IPS DF 19.7 (cell line): ENCODE measurements at places on chromosomes 5 and 9.
A peak's percentile ranks its signal among the peaks of the same experiment; 100 is the strongest.

DNA sequence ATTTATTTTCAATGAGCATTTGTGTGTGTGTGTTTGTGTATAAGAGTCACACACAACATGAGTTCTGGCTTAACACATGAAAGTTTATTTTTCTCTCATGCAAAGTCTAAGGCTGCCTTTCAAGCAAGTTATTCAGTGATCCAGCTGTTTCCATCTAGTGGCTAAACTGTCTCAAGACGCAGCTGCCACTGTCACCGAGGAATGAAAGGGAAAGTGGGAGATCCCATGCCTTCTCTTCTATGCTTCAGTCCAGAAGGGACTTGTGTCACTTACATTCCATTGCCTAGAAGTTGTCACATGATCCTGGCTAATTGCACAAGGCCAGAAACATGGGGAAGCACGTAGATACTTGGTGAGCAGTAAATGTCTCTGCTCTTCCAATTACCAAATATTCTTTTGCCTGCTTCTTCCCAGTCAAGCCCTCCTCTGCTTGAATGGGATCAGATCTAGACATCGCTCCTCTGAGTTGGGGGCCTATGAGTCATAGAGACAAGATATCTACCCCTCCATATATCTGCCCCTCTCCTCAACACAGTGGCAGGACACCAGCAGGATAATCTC, 30.4 kb upstream of the SLIT3 start:
- DNase-seq, result no peak

DNA sequence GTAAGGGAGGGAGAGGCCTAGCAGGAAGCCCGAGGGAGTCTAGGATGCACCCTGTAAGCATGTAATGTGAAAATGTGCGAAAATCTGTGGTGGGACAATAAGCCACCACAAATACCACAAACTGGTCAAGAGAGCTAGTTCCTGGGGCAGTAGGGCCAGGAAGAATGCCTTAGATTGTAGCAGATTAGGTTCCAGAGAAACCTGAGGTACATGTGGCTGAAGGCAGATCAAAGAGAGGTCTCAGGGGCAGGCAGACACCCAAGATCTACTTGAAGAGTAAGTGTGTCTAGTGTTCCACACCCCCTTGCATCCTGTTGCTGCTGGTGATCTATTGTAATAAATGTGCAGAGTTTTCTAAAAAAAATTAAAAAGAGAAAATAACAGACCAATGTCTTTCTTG, 1677.3 kb upstream of the CDH6 start:
- no peak for DNase-seq

GRCh38 chr9:132670457-132671391, at the start of gene GTF3C4:
TSS of gene GTF3C4 (plus strand) at chr9:132670464. CDS start at chr9:132670599, 135 bp downstream.
- DNase-seq, result no peak

GRCh38 chr9:88604836-88605511, 70.0 kb downstream of the NXNL2 start:
- DNase-seq, result no peak

DNA sequence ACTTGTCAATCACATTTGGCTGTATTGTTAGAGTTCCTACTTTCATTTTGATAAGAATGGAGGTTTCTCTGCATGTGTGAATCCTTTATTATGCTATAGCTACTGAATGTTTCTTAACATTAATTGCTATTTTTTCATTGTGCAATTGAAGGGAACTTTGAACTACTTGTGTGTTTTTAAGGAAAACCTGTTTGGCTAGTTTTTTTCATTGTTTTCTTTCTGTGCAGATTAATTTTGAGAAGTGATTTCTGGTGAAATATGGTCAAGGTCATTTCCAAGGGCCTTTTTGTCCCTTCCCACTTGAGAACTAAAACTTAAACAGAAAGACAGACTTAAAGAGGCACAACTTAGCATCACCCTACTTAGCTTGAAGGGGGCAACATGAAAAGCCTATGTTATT, 1309.2 kb upstream of the WWC1 start:
- no peak for DNase-seq

DNA sequence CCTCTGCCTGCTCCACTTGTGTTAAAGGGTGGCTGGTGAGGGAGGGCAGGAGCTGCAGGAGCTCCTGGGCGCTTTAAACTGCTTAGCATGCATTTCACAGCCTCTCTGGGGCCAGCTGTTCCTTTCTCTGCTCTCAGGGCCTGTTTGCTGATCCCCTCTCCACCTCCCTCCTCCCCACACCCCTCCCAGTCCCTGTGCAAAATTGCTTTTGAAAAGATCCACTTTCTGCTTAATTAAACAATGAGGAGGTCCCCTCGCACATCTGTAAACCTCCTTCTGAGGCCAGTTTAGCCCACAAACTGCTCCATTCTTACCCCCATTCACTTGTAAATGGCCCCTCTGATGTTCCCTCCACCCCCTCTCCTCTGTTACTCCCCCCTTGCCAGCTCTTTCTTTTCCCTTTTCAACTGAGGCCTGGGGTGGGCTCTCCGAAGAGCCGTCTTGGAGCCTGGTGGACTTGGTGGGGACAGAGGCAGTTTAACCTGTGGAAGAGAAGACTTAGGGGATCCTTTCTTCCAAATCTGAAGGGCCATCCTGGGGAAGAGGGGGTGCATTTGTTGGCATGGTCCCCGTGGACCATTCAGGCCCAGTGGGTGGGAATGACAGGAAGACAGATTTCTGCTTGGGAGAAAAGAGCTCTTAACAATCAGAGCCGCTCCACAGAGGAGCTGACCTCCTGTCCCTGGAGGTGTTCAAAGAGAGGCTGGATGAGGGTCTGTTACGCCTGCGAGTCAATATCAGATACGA, 12.0 kb downstream of the URM1 start:
- DNase-seq, result peak; percentile 94

DNA sequence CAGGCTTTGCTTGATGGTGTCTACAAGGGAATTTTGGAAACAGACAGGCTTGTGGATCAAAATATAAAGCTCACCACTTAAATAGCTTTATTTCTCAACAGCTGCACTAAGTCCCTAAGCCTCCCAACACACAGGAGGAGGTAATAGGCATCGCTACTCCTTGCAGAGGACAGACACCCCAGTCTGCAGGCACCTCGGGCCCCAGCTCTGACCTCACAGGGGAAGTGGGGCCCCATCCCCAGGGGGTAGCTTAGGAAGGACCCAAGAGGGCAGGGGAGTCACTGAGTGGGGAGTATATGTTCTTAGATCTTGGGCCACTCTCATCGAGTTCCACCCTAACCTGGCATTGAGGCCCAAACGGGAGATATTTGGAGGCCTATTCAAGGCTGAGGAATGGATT, 66.7 kb upstream of the XPA start:
- no peak for DNase-seq

GRCh38 chr9:120387257-120388002, 192.5 kb downstream of the CDK5RAP2 start:
- DNase-seq, result no peak

- no peak for DNase-seq
Observed at GRCh38 chr5:1203968-1204692, 2.7 kb downstream of the SLC6A19 start.

DNA sequence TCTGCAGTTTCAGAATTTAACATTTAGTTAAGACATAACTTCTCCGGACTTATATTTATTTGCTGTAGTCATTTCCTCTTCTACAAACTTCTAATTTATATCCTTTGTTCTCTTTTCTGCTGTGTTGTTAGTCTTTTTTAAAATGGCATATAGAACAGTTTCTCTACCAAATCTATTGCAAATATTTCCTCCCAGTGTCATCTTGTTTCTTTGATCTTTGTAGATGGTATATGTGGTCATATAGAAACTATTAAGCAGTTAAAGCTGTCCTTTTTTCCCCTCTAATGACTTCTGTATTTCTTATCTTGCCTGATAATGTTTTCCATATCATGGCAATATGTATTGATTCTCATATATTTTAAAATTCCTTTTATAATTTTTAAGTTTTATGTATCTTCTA, 264.5 kb downstream of the MCTP1 start:
- no peak for DNase-seq

GRCh38 chr5:97266076-97266475, 83.0 kb upstream of the RIOK2 start:
- DNase-seq, result no peak

DNA sequence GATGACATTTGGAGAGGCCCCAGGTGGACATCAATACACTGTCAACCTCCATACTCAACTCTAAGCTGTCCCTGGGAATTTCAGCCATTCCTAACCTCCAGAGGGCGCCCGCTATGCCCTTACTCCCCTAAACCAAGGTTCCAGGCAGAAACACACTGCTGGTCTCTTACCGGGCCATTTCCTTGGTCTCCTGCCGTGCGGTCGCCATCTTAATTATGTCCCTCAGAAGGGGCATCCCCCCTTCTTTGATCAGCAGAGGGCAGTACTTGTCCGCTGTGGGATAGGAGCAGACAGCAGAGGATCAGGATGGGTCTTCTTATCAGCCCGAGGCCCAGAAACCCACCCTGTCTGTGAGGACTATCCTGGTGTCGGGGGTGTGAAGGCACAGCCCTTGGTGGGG, 9.3 kb upstream of the ZDHHC12 start:
- DNase-seq, result peak; percentile 96

GRCh38 chr5:143056339-143056704, 286.1 kb downstream of the ARHGAP26 start:
- no peak for DNase-seq

GRCh38 chr5:1185629-1186350, 15.6 kb upstream of the SLC6A19 start:
- DNase-seq, result no peak

DNA sequence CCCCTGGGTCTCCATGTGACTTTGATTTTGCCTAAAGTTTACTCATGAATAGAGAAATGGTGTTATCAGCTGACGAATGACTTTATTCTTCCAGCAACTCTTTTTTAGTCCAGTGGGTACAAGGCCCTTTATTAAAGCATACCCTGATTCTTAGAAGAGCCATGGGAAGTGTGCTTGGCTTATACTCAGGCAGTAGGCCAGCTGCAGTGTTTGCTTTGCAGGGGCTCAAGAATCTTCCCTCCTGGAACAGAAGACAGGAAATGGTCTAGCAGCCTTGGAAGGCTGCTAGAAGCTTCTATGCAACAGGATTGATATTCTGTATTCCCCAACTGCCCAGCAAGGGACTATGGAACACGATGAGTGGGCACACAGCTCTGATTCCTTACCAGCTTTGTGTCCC, 73.4 kb upstream of the PLPP6 start:
- no peak for DNase-seq

- peak; percentile 3 for DNase-seq
Observed at GRCh38 chr5:36552651-36553393, 53.6 kb upstream of the SLC1A3 start.

GRCh38 chr5:62007457-62007856, 298.5 kb upstream of the KIF2A start:
- DNase-seq, result no peak

DNA sequence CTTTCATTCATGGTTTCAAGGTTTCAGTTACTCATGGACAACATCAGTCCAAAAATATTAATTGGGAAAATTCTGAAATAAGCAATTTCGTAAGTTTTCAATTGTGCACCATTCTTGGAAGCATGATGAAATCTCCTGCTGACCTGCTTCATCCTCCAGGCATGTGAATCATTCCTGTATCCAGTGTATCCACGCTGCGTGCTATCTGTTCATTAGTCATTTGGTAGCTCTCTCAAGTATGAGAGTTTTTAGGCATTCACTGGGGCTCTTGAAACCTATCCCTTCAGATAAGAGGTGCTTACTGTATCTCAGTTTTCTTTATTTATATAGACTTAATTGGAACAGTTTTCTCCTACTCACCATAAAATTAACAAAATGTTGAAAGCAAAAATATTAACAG, 293.0 kb downstream of the CDH12 start:
- no peak for DNase-seq

GRCh38 chr9:35051069-35051967, 21.1 kb downstream of the VCP start:
- DNase-seq, result no peak

- DNase-seq, result no peak
Observed at GRCh38 chr5:156584871-156585270, 257.9 kb downstream of the SGCD start.

DNA sequence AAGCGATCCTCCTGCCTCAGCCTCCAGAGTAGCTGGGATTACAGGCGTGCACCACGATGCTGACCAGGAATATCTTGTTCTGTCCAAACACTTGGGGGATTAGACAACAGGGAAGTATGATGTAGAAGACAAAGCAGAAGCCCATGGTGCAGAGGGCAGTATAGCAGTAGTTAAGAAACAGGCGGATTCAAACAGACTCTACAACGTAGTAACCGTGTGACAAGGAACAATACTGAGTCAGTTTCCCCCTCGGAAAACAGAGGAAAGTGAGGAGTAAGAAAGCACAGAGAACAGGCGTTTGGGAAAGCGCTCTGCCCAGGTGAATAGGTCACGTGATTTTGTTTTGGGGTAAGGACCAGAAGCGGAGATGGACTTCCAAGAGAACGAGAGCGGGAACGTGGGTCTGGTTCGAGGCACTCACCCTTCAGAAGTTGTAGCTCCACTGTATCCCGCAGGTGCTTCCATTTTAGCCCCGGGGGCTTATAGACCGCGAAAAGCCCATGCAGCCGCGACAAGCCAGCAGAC, 306 bp downstream of the TRUB2 start:
- peak; percentile 30 for DNase-seq

DNA sequence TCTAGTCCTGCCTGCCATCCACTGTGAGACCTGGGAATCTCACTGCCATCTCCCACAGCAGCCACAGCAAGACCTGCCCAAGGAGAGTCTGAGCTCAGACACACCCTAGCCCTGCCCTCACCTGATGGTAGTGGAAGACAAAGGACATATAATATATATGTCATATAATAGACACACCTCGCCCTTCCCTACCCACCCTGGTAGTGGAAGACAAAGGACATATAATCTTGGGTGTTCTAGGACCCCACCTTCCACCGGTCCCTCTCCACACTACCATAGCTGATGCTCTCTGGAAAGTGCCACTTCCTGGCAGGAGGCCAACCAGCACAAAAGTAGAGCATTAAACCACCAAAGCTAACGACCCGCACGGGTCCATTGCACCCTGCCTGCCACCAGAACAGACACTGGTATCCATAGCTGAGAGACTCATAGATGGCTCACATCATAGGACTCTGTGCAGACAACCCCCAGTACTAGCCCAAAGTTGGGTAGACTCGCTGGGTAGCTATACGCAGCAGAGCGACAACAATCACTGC, 545.6 kb downstream of the CAAP1 start:
- no peak for DNase-seq

DNA sequence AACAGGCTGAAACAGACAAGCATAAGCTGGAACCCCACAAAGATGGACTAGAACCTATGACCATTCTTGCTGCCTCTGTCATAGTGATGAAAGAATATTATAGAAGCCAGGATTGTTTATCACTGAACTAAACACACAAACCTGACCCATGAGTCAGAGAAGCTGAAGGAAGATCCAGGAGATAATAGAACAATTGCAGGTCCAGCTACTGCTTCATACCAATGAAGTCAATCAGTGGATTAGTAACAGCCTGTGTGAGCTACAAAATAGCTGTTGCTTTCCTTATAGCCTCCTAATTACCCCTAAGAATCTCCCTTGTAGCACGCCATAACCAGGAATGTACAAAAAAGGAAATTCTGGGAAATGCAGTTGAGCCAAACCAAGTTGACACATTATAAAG, 459.9 kb upstream of the ZNF462 start:
- DNase-seq, result no peak
